NCI-H1436 (cell line): ENCODE measurements at places on chromosomes 7 and 10.

DNA sequence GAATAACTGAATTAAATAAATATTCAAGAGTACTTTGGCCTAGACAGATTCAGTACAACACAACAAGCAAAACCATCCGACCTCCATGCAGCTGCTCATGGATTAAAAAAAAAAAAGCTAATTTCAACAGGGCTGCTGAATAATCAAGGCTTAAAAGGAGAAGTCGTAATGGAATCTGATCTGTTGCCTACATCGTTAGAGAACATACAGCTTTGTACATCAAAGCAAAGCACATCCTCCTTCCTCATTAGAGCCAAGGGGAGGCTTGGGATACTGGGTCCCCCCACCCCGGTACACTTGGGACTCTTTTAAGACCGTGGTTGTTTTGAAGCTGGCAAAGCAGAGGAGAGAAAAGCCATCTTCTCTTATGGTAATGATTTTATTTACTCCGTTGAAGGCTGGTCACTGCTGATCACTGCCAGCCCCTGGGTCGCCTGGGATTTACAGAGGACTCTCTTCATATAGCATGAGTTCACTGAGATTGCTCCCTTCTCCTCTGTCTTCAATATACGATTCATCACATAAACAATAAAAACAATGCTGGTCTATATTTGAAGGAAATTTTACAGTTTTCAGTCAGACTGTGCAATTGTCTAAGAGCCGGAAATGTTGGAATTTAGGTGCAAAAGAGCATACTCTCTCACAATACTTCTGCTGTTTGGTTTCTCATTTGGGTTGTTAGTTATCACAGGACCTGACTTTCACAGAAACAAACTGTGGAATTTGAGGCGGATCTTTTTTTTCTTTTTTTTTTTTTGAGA is 148.8 kb downstream of the FAM107B start:
- DNase-seq, result no peak

- DNase-seq, result no peak
These were observed 62.6 kb downstream of the MEST start for GRCh38 chr7:130554481-130554880.

- DNase-seq, result no peak
These were observed 134.2 kb downstream of the DOCK1 start for GRCh38 chr10:127039435-127039834.

GRCh38 chr7:158314394-158314793 is 273.2 kb downstream of the PTPRN2 start:
- no peak for DNase-seq

DNA sequence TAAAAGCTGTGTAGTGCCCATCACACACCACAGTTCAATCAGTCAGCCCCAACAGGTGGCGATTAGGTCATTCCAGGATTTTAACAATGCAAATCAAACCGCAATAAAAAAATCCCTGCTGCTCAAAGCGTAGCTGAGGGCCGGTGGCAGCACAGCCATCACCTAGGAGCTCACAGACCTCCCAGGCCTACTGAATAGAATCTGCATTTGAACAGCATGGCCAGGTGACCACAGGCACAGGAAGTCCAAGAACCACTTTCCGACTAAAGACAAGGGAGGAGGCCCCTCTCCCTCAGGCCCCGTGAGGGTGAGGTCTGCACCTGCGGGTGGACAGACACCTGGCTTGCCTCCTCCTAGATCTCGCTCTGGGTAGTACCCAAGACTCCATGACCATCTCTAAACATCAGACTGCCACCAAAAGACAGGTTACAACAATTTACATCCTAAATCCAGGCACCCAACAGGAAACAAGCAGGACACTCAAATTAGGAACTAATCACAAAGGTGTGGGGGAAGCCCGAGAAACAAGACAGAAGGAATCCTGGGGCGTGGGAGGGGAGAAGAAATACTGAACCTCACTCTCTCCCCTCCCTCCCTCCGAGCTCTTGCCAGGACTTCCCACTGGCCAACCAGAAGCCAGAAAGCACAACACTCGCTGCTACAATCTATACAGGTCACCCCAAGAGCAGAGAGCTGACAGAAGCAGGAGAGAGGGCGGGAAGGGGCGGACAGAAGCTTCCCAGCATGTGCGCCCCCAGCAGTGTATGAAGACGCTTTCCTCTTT is 19.2 kb downstream of the GNA12 start:
- no peak for DNase-seq

DNA sequence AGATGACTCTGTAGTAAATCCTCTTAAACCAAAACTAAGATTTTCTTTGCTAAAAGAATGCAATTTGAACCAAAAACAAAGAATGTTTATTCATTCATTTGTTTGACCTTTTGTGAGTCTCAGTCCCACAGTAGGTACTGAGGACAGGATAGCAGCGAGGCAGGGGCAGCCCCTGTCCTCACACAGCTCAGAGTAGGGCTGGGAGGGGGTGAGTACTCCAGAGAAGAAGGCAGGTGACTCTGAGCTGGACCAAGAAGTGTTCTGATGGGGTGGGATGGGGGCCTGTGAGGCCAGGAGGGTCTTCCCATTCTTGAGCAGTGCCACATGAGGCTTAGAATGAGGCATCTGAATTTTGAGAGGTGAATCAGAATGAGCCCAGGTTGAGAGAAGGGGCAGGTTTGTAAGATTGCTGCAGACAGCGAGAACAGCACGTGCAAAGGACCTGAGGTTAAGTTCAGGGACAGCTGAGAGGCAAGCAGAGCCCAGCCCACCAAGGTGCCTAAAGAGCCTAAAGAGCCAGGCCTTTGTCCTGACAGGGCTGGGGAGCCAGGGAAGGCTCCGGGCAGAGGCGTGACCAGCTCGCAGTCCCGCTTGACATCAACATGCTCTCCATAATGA is 56.9 kb upstream of the CHST15 start:
- DNase-seq, result no peak

DNA sequence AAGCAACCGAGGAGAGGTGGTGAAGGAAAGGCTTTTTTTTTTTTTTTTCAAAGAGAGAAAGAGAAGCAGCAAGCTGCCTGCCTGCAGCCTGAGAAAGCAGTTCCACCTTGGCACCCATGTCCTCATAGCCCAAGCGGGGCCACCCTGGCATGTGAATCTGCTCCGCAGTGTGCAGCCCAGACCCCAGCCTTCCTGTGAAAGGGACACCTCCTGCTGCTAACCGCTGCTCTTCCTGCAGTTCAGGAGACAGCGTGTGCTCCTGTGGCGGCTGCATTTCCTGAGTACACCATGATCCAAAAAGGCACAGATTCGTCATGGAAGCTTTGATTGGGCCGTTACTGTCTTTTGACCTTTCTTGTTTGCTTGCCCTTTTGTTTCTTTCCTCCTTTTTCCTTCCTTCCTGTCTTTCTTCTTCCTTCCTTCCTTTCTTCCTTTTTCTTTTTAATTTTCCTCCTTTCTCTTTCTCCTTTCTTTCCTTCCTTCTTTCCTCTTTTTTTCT is 38.1 kb downstream of the IKZF1 start:
- DNase-seq, result no peak

- no peak for DNase-seq
These were observed 40.1 kb upstream of the STRIP2 start for GRCh38 chr7:129394101-129394500.

DNA sequence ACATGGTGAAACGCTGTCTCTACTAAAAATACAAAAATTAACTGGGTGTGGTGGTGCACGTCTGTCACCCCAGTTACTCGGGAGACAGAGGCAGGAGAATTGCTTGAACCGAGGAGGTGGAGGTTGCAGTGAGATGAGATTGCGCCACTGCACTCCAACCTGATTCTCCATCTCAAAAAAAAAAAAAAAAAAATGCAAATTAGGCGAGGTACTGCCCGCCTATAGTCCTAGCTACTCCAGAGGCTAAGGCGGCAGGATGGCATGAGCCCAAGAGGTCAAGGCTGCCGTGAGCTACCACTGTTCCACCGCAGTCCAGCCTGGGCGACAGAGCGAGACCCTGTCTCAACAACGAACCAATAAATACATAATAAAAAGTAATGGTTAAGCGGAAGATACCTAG is 1.1 kb upstream of the EIF4H start:
- no peak for DNase-seq

DNA sequence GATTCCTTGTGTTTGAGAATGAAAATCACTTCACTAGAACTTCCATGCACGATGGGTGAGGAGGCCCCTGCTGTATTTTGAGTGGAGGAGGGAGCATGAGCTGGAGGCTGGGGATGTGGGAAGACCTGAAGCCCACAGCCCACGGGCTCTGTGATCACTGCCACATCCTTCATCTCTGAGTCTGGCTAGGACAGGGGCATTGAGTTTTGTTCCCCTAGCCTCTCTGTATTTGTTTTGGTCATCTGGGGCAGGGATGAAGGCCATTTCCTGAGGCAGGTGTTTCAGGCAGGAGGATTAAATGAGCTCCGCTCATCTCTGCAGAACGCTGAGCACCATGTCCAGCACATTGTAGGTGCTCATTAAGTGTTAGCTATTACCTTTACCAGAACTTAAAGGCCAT is 293.6 kb downstream of the GLRX3 start:
- DNase-seq, result no peak

- DNase-seq, result no peak
These were observed 4.6 kb downstream of the HMX3 start for GRCh38 chr10:123140164-123140982.

DNA sequence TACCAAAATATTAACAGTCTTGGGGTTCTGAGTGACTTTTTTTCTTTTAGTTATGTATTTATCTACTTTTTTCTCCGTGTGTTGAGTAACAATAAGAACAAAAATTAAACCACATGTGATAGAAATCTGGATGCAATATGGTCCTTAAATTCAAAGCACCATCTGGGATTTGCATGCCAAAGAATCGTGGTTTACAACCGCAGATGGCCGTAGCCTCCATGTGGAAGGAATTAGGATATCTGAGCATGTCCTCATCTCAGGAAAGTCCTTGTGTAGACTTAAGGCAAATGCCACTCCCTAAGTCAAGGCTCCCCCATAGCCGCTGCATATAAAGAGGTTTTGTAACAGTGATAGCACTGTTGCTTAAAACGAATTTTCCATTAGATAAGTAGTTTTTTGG is 304.0 kb downstream of the ZEB1 start:
- DNase-seq, result no peak

GRCh38 chr10:131233611-131234258 is 77.8 kb downstream of the TCERG1L start:
- no peak for DNase-seq

DNA sequence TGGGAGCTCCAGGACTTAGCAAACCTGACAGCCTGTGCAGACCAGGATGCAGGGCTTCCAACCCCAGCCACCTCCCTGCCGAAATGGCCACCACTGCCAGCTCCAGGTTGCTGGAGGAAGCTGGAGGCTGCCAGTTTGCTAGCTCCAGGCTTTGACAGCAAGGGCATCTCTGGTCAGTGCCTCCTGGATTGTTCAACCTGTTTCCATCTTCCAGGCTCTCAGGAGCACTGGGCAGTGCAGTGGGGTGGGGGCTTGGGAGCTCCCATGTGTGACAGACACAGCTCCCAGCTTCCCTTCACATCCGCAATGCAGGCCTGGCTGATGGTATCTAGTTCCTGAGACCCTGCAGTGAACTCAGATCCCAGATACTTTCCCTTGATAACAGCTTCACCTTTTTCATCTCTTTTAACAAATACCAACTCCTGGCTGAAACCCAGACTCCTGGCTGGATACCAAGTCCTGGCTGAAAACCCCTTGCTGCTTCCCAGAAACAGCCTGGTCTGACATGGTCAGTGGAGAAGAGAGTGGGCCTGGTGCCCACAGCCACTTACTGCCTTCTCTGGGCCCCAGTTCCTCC is 20.8 kb upstream of the RET start:
- no peak for DNase-seq

- DNase-seq, result no peak
These were observed 95.5 kb upstream of the AGK start for GRCh38 chr7:141455723-141456122.

DNA sequence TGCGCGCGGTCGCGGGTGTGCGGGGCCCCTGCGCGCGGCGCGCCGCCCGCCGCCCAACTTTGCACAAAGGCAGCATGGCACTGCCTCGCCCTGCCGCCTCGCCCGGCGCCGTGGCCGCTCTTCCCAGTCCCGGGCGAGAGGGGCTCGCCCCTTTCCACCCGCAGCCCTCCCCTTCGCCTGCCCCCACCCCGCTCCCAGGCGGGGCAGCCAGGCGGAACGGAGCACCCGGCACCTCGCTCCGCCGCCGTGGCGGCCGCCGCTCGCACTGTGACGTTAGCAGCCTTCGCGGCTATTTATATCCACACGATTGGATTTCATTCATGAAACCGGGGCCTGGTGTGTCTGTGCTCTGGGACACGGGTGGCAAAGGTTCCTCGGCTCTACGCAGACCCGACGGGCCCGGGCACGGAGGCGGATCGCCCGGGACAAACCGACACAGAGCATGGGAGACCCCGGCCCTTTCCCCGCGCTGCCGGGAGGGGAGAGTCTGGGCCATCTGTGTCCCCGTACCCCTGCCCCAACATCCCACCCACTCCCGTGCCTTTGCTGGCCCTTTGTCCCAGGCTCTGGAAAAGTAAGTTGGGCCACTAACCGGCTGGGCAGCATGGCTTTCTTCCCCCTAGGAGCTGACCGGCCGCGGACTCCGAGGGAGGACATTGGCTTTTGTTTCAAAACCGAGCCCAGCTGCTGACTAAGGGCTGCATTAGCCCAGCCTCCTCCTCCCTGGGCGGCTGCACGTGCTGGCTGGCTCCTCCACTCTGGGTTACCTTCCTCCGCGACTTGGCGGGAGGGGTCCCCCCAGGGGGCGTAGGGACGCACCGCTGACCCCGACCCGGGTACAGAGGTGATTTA is at the start of gene RHOBTB1:
Gene RHOBTB1, minus strand, starts transcription at position 128 of the 852 bp plus-strand sequence. CDS start 32,643 bp downstream, outside the sequence.
- DNase-seq, result peak; percentile 48

- DNase-seq, result no peak
These were observed 12.5 kb upstream of the SLC18A3 start for GRCh38 chr10:49597426-49598163.

GRCh38 chr7:95429241-95429990 is 5.4 kb downstream of the PON2 start:
- DNase-seq, result no peak

DNA sequence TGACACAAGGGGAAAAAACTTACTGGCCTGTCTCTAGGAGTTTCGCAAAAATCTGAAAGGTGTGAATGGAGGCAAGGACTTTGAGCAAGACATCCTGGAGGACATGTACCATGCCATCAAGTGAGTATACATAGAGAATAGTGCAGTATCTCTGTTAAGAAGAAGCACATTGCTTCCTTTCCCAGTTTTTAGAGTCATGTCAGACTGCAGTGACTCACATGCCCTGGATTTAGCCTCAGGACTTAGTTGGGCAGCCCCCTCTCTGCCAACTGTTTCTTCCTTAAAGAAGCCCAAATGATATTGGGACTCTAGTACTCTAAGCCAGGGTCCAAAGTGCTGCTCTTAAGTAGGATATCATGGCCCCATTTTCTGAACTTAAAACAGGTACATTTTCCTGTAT is 28.1 kb upstream of the NFKB2 start:
- no peak for DNase-seq

- no peak for DNase-seq
These were observed 25.0 kb upstream of the C1GALT1 start for GRCh38 chr7:7157177-7157886.

DNA sequence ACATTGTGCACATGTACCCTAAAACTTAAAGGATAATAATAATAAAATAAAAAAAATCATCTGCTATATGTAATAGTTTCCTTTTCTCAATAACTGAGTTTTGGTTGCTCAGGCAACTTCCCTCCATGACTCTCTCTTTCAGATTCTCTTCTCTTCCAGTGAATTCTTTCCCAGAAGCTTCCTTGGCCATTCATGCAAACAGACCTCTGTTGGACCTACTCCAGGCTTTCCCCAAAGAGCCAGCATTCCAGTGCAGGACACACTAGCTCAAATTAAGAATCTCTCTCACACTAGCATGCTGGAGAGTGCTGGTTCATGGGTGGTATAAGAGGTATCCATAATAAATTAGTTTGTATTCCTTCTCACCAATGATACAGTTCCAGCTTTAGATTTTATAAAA is 31.0 kb upstream of the ZEB1 start:
- DNase-seq, result no peak

- no peak for DNase-seq
These were observed 15.1 kb downstream of the LRRTM3 start for GRCh38 chr10:66940965-66941364.
